HL-60 (cell line): ENCODE measurements at places on chromosomes 3 and 15.

- no peak for DNase-seq
These were observed 2.3 kb downstream of the RNF7 start for GRCh38 chr3:141740349-141740748.

GRCh38 chr3:130644628-130645253, 101.9 kb downstream of the PIK3R4 start:
- no peak for DNase-seq

- no peak for DNase-seq
These were observed 154.8 kb upstream of the CTNNB1 start for GRCh38 chr3:41044523-41044922.

- no peak for DNase-seq
These were observed 33.1 kb downstream of the KLF13 start for GRCh38 chr15:31359702-31360111.

DNA sequence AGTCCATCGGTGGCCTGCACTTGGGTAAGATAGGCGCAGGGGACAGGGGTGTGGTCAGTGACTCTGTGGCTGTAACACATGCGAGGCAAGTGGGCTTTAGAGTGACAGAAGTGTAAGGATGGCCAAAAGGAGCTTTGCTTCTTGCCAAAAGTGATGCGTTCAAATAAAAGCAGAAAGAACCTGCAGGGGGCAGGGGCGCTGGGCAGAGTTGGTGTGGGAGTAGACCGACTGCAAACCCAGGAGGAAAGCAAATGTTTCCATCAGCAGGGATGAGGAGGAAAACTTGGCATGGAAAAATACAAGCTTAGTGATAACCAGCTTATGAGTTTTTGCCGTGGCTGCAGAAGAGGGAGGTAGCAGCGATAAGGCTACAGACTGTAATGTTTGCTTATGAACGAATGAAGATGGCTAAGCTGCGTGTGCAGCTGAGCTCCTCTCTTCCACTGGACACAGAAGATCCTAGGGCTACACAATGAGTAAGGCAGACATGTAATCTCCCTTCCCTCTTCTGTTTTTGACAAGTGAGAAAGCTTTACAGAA, 149.4 kb downstream of the WNT5A start:
- no peak for DNase-seq

DNA sequence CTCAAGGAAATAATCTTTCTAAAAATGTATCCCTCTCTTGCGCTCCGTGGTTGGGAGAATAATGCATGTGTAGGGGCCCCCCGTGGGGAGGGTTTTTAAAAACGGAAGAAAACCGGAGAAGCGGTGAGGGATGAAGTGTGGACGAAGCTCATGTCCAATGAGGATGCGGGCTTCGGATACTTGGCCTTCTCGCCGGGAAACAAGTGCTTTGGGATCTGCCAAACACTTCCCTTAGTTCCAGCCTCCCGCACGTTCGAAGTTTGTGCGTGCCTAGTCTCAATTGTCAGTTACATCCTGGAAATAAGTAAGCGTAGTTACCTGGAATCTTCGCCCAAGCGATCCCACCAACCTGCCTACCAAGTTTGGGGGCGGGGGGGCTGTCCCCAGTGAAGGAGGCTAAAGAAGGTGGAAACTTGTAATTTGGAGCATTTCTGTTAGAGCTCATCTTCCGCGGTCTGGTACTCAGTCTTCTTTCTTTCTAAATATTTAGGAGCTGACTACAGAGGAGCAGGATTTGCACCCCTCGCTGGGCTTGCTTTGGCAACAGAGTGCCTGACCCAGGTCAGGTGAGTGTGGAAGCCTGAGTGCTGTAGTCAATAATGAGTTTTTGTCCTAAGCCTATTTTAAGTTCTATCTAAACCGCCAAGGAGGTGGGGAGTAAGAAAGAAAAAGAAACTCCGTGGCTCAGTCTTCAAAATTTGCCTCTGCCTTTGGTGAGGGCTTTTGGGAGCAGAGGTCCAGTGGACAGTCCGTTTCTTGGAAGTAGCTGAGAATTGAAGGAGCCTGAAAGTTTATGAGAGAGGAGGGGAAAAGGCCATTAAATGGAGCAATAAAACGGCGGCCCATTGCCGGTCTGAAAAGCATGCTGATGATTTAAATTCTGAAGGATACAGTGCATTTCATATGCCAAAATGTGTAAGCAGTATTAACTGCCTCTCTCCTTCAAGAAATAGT, 1.1 kb downstream of the ITPR1 start:
- no peak for DNase-seq

DNA sequence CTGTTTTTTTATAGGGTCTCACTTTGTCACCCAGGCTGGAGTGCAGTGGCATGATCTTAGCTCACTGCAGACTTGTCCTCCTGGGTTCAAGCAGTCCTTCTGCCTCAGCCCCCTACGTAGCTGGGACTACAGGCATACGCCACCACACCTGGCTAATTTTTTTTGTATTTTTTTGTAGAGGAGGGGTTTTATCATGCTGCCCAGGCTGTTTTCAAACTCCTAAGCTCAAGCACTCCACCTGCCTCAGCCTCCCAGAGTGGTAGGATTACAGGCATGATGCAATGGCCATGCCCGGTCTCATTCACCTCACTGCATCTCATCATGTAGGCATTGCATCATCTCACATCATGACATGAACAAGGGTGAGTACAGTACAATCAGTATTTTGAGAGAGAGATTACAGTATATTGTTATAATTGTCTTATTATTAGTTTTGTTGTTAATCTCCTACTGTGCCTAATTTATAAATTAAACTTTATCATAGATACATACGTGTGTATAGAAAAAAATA, 74.3 kb upstream of the EOMES start:
- no peak for DNase-seq

GRCh38 chr15:42344763-42345162, 14.5 kb upstream of the CAPN3 start:
- peak; percentile 48 for DNase-seq
